ENCODE measurements at places on chromosomes 2 and 18.

DNA sequence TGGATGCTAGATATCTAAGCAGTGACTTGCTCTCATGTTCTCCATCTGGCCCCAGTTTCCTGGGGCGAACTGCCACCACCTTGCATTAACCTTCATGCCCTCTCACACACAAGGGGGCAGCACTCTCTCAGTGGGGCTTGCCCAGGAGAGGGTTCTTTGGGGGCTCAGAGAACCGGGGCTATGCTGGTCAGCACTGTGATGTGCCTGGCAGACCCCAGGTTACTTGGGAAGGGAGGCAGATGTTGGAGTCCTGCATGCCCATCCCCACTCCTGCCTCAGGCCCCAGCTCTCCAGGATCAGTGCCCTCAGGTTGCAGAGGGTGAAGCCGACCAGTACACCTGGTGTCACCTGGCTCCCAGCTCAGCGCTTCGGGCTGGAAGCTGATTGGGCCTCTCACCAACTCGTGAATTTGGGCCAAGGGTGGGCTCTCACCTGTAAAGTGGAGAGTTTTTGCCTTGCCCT, 396.2 kb upstream of the HS6ST1 start:
- DNase-seq = no peak

GRCh38 chr18:54052732-54053429, 171.6 kb downstream of the MBD2 start:
- DNase-seq = no peak

- no peak for DNase-seq
Measured at GRCh38 chr2:138470941-138471340, 30.6 kb upstream of the SPOPL start.

GRCh38 chr18:4264347-4264791, 190.7 kb downstream of the DLGAP1 start:
- no peak for DNase-seq

- no peak for DNase-seq
Measured at GRCh38 chr2:174694196-174694878, 69.9 kb downstream of the CHRNA1 start.

DNA sequence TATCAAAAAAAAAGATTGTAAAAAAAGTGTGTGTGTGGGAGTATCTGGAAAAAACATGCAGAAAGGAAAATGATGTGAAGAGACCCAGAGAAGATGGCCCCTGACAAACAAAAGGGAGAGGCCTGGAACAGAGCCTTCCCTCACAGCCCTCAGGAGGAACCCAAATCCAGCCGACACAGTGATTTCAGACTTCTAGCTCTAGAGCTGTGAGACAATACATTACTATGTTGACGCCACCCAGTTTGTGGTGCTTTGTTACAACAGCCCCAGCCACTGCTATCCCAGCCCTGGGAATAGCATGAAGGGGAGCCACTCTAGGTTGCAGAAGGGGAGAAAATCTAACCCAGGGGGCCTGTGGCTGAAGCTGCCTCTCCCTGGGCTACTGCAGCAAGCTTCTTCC, 59.0 kb upstream of the ZBTB7C start:
- DNase-seq = no peak

- no peak for DNase-seq
Measured at GRCh38 chr2:196449083-196449482, 190.4 kb upstream of the CCDC150 start.

DNA sequence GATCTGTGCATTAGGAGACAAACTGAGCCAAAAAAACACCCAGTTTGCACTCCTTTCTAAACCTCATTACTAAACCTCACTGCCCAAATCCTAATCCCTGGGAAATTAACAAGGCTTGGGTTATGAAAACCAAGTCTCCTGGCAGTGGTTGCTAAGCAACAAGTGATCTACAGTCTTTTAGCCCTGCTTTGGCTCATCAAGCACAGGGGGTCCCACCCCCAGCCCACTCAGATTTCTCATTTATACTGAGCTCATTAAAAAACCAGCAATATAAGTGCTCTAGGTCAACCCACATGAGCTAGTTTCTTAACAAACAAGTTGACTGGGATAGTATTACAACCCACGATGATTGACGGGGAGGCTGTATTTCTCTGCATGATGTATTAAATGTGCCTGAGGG, 18.4 kb downstream of the DNER start:
- DNase-seq = no peak

DNA sequence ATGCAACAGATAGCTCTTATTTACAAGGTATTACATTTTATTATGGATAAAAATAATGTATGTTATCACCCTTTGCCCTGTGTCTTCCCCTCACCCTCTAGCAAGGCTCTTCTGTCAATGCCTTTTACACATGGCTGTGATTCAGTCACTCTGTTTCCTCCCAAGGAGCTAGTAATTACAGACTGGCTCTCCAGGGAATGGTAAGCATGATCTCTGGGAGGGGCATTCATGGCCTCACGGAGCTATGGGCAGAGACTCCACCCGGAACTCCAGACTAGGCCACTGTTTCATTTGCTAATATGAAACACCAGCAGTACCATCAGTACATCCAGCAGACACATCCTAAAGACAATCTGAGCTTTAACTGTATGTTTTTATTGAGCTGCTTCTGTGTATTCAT, 410.9 kb upstream of the CYRIA start:
- DNase-seq = no peak

- no peak for DNase-seq
Measured at GRCh38 chr2:200335657-200336056, 29.2 kb downstream of the SPATS2L start.

DNA sequence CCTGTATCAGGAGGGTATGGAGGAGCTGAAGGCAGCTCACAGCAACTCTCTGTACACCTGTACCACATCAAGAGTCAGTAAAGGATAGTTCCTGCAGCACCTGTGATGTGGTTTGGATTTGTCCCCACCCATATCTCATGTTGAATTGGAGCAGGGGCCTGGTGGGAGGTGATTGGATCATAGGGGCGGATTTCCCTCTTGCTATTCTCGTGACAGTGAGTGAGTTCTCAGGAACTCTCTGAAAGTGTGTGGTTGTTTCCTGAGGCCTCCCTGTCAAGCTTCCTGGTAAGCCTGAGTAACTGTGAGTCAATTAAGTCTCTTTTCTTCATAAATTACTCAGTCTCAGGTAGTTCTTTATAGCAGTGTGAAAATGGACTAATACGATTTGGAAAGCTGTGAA, 28.9 kb downstream of the OSBPL1A start:
- peak; percentile 40 for DNase-seq

GRCh38 chr2:175957845-175958244, 44.2 kb downstream of the LNPK start:
- DNase-seq = no peak

GRCh38 chr2:165435611-165436010, 33.9 kb upstream of the CSRNP3 start:
- no peak for DNase-seq

DNA sequence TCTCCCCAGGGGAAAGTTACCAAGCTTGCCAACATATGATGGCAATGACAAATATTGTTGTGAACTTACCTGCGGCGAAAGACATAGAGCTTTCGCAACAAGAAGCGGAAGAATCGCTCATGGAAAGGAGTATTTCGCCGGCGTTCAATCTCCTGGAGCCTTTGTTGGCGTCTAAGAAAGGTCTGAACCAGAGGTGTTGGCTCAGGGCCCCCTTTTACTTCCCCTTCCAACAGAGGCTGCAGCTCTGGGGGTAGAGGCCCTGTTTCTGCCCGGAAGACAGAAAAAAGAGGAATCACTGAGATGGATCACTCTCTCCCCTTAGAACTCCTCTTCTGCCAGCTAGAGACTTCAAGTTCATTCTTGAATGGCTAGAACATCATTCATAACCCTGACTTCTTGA, 10.8 kb downstream of the GGCX start:
- no peak for DNase-seq

- no peak for DNase-seq
Measured at GRCh38 chr2:70725505-70725904, 42.5 kb downstream of the ADD2 start.

DNA sequence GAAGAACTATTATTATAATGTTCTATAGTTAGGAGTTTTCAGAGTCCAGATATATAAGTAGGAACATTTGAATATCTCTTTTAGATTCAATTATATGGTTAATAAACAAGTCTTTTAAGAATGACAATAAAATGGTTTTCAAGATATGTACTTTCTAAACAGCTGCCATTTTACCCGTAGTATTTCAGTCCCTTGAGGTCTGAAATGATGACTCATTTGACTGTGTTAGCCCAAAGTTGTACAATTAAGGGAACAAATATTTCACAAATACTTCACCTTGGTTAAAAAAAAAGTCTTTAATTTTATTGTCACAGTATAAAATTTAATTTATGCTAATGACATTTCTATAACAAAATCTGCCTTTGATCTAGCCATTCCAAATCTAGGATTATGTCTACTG, 91.6 kb upstream of the TANK start:
- DNase-seq = no peak

DNA sequence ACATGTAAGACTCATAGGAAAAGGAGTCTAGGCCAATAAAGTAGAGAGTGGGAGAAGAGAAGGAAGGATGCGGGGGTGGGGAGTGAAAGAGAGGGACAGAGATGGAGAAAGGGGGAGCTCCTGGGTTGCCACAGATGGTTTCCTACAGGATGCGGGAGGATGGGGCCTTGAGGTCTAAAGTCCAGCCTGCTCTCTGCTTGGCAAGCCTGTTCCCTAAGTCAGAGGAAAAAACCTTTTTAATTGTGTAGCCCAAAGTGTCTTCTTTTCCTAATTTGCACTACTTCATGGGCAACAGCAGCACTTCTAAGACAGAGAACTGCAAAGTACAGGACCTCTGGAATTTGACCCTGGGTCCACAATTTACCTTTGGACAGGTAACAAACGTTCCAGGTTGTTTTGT, 1.4 kb upstream of the FAM110C start:
- no peak for DNase-seq

DNA sequence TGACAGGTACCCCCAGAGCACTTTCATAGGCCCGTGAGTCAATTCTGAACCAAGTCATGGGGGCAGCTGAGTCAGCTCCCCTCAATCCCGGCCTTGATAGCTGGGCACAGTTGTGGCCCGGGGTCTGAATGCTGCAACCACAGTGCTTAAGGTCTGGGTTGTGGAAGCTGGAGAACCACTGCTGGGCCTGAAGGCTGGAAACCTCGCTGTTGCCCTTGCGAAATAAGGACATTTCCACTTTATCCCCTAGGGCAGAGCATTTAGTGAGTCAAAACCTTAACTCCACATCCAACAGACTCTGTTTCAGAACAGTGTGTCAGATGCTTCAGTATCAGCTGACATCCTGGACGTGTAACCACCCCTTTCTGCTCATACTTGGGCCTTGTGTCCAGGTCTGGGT, 58.6 kb downstream of the SP110 start:
- DNase-seq = no peak

- no peak for DNase-seq
Measured at GRCh38 chr2:98747888-98748287, 17.0 kb upstream of the MGAT4A start.

DNA sequence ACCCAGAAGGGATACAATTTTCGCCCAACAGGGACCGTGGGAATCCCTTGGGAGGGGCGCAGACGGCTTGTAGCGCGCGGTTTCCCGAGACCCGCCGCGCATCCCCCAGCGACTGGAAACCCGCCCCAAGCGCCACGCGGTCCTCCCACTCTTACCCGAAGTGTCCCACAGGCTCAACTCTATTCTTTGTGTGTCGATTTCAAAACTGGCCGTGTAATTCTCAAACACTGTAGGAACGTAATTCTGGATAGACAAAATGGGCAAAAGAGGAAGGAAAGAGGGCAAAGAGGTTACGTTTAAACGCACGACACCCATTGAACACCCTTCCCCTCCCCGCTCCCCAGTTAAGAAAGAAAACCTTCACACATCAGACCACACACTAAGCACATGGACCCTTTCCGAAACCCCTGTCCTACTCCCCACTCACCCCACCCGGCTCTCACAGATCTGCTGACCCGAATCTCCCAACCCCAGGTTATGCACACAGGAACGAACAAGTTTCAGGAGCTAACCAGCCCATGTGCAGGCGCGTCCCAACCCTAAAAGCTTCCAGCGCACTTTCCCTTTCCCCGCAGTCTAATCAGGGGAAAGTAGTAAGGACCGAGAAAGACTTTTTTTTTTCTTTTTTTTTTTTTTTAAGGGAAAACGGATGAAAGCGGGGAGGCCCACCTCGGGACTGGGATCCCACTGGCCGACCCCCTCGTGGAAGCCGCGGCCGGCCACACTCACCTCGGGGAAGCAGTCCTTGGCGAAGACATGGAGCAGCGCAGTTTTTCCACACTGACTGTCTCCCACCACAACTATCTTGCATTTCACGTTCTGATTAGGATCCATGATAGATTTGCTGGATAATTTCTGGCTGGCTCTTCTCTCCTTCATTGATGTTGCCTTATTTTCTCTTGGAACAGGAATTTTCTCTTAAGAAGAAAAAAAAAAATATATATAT, 655 bp downstream of the RND3 start:
- no peak for DNase-seq

DNA sequence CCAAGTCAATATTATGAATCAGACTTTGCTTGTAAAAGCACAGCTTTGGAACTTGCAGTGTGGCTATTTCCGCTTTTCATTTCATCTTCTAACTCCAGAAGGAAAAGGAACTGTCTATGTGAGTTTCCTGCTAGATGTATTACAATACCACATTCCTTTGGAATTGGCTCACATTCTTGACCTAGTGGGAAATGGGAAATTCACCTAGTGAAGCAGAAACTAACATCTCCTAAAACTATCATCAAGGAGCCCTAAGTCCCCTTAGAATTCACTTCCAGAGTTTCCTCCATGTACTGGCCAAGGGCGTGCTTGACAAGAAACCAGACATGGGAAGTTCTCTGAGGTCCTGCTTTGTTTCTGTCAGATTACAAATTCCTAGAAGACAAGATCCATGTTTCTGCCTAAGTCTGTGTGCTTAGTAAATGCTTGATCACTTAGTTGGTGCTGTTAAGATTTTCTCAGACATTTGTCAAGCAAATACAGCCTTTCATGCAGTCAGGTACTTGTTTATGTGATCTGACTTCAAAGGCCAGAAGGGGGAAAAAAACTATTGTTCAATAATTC, 275.7 kb upstream of the FN1 start:
- no peak for DNase-seq

DNA sequence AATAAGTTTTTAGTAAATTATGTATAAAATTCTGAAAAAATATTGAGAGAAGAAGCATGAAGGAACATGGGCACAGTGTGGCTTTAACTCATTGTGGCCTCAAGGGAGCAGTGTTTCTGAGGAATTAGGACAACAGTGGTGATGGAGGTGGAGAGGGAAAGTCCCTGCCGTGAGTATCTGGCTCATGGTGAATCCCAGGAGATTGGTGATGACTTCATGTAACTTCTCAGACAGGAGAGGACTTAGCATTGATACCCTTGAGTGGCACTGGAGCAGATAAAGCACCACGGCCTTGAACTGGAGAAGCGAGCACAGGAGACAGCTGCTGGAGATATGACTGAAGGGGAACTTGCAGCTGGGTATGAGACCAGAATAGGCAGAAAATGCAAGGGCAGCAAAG, 35.0 kb upstream of the LRP1B start:
- DNase-seq = no peak

- DNase-seq = no peak
Measured at GRCh38 chr18:48786455-48787202, 164.1 kb downstream of the SMAD7 start.

GRCh38 chr2:66688951-66689350, 254.0 kb downstream of the MEIS1 start:
- DNase-seq = no peak

Measured in activated CD4-positive, alpha-beta T cell treated with anti-CD3 and anti-CD28 coated beads, Interleukin-2, amount 50 U/mL, for 4 hours (primary cell).